ENCODE measurements at places on chromosomes 1 and 21.

- DNase-seq: no peak
These were observed 136.9 kb upstream of the L1TD1 start for GRCh38 chr1:62057641-62058290.

DNA sequence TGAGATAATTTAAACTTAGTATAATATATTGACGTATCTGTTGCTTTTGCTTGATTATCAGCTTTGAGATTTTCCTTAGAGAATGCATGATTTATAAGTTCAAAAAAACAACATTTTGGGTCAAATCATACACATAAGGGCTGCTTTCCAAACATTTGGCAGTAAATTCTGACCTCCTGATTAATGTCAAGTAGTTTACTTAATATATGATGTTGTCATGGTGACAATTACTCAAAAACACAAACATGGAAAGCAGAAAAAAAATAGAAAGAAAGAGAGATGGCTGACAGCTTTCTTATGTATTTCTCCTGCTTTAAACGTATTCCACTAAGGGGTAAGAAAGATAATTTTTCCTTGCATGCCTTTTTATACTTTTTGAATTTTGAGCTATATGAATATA, 258.2 kb upstream of the C1orf105 start:
- no peak for DNase-seq

DNA sequence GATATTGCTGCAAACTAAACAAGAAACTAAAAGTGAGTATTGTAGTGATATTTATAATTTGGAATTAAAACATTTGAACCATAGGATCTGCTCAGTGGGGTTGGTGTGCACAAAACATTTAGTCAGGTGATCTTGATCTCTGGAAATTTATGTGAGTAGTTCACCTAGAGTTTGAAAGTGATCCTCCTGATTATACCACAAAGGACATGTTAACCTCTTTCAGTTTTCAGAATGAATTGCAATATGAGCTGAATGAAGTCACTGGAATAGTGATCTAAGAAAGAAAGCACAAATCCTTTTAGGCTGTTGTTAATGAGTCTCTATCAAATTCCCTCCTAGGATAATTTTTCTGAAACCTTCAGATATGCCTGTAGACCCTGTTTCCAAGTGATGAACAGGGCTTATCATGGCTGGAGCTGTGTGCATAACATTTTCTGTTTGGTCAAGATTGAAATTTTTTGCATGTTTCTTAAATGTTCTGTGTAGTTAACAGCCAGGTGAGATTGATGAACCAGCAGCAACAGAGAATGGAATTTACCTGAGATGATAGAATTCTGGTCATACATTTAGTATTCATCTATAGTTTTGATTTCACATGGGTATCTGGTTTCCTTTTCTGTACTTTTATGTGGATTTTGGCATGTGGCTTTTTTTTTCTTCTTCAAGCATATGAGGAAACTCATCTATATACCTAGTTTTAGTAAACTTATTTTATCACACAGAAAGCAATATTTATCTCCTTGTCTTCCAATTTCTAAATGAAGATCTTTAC, 25.5 kb downstream of the CDC14A start:
- DNase-seq: no peak

DNA sequence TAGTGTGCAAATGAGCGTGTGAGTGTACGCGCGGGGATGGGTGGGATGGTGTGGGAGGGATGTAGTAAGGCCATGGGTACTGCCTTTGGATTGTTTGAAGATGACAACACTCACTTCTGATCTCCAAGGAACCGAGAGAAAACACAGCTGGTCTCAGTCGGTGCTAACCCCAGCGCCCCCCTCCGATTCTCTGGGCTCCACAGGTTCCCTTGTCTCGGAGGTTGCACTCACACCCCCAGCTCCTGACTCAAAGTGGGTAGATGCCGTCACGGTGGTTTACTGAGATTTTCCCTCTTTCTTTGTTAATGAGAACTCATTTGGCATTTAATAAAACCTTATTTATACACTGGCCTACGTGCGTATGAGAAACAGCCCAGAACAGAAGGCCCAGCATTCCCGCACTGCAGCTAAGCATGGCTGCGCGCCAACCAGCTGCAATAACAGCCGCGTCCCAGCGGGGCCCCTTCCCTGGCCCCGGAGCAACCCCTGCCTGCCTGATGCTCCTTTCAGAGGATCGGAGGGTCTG, 25.8 kb downstream of the ABCA4 start:
- no peak for DNase-seq

DNA sequence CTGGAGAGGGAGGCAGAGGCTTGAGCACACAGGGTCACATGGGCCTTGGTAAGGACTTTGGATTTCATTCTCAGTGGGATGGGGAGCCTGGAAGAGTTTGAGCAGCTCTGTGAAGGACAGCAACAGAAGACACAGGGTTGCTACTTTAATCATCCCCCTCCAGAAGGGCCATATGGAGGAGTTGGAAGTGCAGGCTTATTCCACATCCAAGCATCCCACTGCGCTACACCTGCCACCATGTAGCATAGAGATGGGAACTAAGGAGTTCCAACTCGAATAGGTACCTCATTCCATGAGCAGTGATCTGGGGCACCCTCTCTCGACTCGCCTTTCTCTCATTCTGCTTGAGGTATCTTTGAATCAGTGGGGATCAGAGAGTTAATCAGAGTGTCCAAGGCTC, 54.0 kb upstream of the CTTNBP2NL start:
- no peak for DNase-seq
